ENCODE measurements at places on chromosomes 5 and 9. TPM values are rescaled to one million over a fixed set of nuclear protein-coding genes. Genes with fewer than 3 reads are reported as not detected.

FBLL1 gene
- total RNA-seq: not detected

PCDHGB7 gene
- total RNA-seq: 19.3 TPM

PCDHGB5 gene
- 4.2 TPM for total RNA-seq

PCDHA12 gene
- total RNA-seq: not detected

ZNF618 gene
- total RNA-seq: 15.1 TPM

FOXI1 gene
- not detected for total RNA-seq

SLC36A2 gene
- not detected for total RNA-seq

ARHGEF28 gene
- 25.8 TPM for total RNA-seq

DNA sequence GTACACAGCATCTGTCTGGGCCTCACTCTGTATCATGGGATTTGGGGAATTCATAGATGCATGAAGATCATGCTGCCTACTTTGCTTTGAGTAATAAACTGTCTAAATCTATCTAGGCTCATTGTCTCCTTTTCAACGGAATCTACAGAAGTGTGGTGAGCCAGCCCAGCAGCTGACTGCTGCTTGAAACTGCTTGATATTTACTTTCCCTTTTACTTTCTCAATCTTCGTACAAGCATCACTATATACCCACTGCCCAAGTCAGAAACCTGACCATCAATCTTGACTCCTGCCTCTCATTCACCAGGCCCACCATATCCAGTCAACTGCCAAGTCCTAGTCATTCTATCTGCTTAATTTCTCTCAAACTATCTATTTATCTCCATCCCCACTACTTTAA is 142.9 kb downstream of the NR2F1-AS1 start:
- no peak for DNase-seq
- H3K27ac ChIP-seq: no peak overlapping the region
- no peaks in the 10 kb centered on the region for H3K27me3 ChIP-seq

GRCh38 chr5:139090581-139090980 is 107.6 kb downstream of the SIL1 start:
- H3K36me3 ChIP-seq: no peaks in the 10 kb centered on the region
- no peak for DNase-seq
- H3K27me3 ChIP-seq: no peaks in the 10 kb centered on the region
- H3K4me3 ChIP-seq: no peak overlapping the region
- peaks cover 24% of the 10 kb centered on the region for H3K4me1 ChIP-seq
- H3K27ac ChIP-seq: no peak overlapping the region

- DNase-seq: no peak
- no peaks in the 10 kb centered on the region for H3K4me1 ChIP-seq
- H3K36me3 ChIP-seq: peaks cover 3% of the 10 kb centered on the region
- no peak overlapping the region for H3K4me3 ChIP-seq
- no peak overlapping the region for H3K27ac ChIP-seq
Measured at GRCh38 chr9:121105531-121105930, 30.8 kb downstream of the CNTRL start.
